ENCODE measurements at places on chromosomes 5 and 9.

- no peak for DNase-seq
These were observed 196.3 kb downstream of the PAX5 start for GRCh38 chr9:36837431-36838405.

GRCh38 chr5:55603922-55604321, 69.2 kb upstream of the PLPP1 start:
- DNase-seq, result no peak

DNA sequence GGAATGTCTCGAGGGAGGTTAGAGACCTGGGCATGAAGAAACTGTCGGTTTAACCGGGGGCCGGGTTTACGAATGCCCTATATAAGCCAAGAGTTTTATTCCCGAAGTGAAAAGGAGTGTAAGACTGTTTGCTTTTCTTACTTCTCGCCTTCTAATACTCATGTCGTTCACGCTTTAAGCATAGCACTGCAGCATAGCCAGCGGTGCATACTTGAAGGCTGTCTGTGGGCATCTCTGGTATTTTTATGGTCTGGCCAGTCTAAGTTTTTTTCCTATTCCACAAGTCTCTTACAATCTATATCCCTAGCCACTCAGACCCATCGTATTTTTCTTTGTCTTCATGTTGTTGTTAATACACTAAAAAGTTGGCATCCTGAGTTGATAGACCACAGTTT, 1.2 kb downstream of the UHRF2 start:
- DNase-seq, result peak; percentile 13

DNA sequence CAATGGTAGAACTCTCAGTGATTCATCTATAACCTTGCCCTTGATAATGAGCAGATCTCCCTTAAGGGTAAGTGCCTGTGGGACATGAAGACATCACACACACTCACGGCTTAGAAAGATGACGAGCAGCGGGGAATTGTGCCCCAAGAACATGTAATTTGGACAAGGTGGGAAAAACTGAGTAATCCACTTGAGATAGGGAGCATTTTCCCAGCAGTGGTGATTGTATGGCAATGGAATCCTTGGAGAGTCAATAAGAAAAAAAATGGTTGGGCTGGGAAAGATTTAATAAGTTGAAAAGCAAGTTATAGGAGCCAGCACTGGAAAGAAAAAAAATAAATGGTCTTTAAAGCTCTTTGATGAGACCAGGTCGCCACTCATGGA, 193.1 kb downstream of the GLIS3 start:
- DNase-seq, result no peak

- no peak for DNase-seq
These were observed 296.1 kb downstream of the KDM4C start for GRCh38 chr9:7053903-7054302.

Measured in activated CD4-positive, alpha-beta T cell treated with anti-CD3 and anti-CD28 coated beads, Interleukin-2, amount 10 ng/mL, durations not matched to agents 7 days and 5 days (primary cell).